ENCODE measurements at places on chromosomes 13 and 19.

- no peak for DNase-seq
Measured at GRCh38 chr13:34151885-34152284, 333.9 kb downstream of the RFC3 start.

DNA sequence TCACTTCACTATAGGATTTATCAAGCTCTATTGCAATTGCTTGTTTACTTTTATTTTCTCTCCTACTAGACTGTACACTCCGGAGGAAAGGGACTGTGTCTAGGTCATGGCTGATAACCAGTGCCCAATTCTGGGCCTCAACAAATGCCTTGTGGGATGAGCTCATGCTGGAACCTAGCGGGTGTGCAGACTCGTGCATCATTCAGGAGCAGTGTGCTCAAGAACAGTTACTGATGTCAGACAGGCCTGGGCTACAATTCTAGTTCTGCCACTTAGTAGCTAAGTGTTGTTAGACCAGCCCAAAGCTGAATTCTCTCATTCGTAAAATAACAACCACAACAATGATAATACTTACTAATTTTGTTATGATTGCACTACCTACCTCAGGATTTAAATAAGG is 95.4 kb downstream of the CYSLTR2 start:
- DNase-seq = no peak

- DNase-seq = peak; percentile 88
Measured at GRCh38 chr13:112885782-112886268, 83.2 kb upstream of the MCF2L start.

DNA sequence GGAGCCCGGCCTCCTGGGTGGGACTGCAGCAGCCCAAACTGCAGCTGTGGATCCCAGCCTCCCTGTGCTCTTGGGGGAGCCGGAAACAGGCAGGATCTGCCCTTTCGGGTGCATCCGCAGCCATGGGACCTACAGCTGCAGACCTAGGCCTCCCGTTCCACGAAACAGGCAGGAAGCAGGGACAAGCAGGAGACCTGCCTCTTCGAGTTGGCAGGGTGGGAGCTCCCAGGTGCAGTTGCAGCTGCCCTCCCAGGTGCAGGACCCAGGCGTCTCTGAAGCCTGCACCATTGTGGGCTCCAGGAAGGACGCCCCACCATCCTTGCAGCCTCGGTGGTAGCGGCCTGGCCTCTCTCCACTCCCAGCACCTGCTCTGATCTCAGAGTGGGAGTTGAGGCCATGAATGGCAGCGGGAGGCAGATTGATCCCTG is 189.0 kb upstream of the KLHL1 start:
- no peak for DNase-seq

DNA sequence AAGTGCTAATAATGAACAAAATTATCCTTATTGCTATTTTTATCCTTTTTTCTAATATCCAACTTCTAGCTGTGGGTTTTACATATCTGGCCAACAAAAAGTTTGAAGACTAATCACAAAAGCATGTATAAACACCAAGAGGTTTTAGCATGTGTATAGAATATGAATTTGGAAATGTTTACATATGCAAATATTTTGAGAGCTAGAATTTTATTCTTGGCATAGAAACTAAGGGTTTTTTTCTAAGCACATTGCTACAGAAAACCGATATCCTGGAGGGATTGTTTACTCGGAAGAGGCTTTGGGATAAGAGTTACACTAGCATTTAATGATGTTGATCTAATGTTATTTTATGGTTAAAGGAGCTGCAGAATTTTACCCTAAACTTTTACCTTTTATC is 392.1 kb downstream of the EFNB2 start:
- DNase-seq = no peak

GRCh38 chr19:40365613-40366401 is 17.3 kb downstream of the PLD3 start:
- peak; percentile 66 for DNase-seq

GRCh38 chr19:15265850-15266248 is 33.6 kb upstream of the EPHX3 start:
- peak; percentile 81 for DNase-seq

- no peak for DNase-seq
Measured at GRCh38 chr13:73167028-73167820, 108.4 kb downstream of the KLF5 start.

DNA sequence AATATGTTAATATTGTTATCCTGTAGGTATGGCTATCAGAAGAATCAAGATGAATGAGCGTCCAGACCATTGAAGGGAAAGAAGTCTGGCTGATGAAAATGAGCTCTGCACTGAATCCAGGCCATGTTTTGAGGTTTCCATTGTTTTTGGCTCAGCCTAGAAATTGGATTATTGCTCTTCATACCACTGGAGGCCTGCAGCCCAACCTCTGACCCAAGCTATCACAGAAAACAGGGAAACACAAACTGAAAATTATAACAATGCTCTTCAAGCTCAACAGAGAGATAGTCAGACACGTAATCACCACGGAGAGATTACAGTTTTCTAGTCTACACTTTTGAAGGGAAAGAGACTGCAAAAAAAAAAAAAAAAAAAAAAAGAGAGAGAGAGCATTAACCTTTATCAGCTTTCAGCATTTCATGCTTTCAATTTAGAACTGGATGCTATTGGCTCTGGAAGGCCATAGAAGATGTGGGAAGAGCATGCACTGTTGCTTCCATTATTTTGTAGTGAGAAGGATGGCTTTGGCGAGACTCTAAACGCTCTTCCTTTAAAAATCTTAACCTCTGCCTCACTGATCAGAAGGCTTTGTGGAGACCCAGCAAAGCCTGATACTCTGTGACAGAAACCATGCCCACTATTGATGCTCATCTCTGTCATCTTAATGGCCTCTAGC is 10.8 kb downstream of the EDNRB start:
- DNase-seq = peak; percentile 16

DNA sequence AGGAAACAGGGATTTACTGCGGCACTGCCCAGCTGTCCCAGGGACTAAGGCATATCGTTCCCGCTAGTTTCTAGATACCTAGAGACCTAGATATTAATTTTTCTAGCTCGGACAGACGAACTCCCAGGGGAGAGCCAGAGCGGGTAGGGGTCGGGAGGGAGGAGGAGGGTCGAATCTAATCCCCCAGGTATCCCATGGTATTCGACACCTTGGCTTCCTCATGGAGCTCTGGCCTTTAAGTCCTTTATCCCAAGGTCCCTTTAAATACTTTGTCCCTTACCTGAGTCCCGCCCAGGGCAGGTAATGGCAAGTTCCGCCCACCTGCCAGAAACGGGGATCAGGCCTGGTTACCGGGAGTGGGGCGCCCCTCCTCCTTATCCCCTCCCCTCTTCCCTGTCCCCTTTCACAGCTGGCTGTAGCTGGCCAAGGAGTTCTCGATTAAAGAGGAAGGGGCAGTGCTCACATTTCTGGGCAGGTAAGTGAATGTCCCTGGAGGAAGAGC is at the start of gene PRRG2:
TSS of gene PRRG2 (plus strand) at position 310 of the 502 bp plus-strand sequence. CDS start 1,904 bp downstream, outside the sequence.
- DNase-seq = no peak

DNA sequence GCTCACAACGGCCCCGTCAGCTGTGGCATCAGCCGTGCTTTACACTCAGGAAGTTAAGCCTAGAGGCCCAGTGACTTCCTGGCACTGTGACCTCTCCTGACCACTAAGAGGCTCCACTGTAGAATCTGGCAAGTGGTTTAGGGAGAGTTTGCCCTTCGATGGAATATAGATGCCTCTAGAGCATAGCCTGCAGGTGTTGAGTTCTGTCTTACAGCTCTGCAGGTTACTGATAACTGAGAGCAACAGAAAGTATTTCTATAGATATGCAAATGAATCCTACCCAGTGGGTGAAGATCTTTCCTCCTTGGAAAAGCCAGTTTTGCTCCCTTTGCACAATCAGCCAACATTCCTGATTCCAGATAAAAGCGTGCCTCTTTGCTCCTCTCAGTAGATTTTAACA is 35.8 kb downstream of the ATP12A start:
- DNase-seq = no peak

- DNase-seq = peak; percentile 64
Measured at GRCh38 chr13:110471833-110472162, 89.7 kb downstream of the RAB20 start.

- DNase-seq = no peak
Measured at GRCh38 chr19:18102916-18103542, 5.5 kb downstream of the MAST3 start.

GRCh38 chr13:79380997-79381396 is 25.1 kb downstream of the RBM26 start:
- no peak for DNase-seq

DNA sequence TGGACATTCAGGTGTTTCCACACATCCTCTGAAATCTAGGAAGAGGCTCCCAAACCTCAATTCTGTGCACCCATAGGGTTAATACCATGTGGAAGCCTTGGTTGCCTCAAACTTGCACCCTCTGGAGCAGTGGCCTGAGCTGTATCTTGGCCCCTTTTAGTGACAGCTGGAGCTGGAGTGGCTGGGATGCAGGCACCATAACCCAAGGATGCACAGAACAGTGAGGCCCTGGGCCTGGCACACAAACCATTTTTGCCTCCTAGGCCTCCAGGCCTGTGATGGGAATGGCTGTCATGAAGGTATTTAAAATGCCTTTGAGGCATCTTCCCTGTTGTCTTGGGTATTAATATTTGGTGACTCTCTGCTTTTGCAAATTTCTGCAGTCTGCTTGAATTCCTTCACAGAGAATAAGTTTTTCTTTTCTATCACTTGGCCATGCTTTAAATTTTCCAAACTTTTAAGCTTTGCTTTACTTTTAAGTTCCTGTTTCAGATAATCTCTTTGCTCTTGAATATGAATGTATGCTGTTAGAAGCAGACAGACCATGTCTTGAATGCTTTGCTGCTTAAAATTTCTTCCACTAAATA is 1594.5 kb upstream of the PCDH20 start:
- no peak for DNase-seq

GRCh38 chr19:21922276-21922675 is 86.3 kb upstream of the ZNF43 start:
- DNase-seq = no peak

- DNase-seq = peak; percentile 74
Measured at GRCh38 chr19:48513289-48514122, 1.9 kb upstream of the LMTK3 start.

GRCh38 chr19:33505823-33506222 is 15.8 kb downstream of the PEPD start:
- DNase-seq = no peak

DNA sequence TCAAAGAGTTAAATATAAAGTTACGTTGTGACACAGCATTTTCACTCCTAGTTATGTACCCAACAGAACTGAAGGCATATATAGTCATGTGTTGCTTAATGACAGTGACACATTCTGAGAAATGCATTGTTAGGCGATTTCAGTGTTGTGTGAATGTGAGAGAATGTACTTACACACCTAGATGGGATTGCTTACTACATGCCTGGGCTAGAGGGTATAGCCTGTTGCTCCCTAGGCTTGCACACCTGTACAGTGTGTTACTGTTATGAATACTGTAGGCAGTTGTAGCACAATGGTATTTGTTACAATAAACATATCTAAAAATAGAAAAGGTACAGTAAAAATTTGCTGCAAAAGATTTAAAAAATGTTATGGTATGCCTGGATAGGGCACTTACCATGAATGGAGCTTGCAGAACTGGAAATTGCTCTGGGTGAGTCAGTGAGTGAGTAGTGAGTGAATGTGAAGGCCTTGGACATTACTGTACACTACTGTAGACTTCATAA is 89.2 kb downstream of the DHRS12 start:
- no peak for DNase-seq

- no peak for DNase-seq
Measured at GRCh38 chr13:111184458-111185401, 69.6 kb downstream of the ARHGEF7 start.

GRCh38 chr13:21328836-21329477 is 130.1 kb downstream of the ZDHHC20 start:
- DNase-seq = no peak

GRCh38 chr13:59274958-59275727 is 888.6 kb downstream of the DIAPH3 start:
- no peak for DNase-seq

DNA sequence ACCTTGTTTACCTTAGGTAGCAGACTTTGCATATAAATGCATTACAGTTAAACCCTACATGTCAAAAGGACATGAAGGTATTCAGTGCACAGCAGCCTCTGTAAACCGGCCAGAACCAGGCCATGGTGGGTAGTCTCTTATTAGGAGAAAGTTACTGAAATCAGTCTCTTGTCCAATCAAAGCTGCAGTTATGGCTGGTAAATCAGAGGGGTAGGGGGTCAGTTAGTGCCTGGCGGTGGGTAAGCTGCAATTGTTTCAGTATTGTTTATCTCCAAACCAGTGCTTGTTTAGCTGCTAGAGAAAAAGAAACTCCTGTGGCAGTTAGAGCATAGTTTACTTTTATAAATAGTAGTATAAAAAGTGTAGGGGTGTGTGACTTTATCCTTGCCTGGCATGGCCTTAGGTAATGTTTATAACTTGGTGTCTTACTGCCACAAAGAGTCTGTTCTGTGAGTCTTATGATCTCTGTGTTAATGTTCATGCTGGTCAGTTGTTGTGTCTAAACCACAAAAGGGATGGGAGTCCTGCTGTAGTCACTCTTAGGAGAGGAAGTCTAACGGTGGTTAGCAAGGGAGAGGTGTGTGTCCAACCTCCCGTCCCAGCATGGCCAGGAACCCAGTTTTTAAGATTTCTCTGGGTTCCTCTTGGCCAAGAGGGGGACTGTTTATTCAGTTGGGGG is 28.0 kb downstream of the CHST8 start:
- no peak for DNase-seq

DNA sequence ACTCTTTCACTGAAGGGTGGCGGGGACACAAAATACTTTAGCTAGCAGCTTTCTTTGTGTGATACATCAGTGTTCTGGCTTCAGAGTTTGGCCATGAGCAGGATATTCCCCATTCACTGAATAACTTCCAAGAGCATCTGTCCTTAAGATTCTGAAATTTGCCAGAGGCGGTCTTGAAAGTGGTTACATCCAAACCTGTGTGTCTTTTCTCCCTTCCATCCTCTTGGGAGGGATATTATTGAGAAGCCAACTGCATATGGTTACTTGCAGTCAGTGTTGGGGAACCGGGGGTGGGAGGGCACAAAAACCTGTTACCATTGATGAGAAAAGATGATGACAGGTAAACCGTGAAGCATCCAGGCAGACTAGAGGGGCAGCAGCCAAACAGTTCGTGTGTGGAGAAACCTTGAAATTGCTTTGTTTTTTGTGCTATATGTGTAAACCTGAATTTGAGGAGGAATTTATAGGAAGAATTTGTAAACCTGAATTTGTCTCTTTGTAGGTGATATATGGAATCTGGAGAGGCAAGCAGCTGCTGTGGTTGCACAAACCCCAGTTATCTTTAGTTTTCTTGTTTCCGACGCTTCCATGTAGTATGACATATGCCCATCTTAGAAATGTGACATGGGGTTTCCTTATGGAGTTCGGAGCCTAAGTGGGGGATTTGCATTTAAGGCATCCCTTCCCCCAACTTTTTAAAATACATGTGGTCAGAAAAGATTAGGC is 104.8 kb downstream of the WDFY2 start:
- no peak for DNase-seq

GRCh38 chr13:104114101-104114500 is 1047.9 kb upstream of the SLC10A2 start:
- no peak for DNase-seq

DNA sequence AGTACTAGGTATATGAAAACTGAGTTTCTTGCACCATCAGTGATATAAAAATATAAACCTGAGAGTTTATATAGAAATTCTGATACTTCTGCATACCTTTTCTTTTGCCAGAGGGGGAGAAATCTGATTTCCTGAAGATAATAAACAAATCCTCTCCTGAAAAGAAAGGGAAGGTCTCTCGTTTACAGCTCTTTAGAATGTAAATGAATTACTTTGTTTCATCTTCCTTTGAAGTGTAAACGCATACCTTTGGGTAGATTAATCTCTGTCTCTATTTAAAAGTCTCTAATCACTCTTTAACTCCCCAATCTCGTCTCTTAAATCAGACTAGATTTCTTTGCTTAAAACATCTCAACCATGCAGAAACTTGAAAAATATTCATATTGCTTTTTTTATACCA is 1092.9 kb downstream of the SLITRK5 start:
- DNase-seq = no peak

All from mucosa of gallbladder (tissue), 1 donor.